ENCODE measurements at places on chromosomes 7 and 10.

- DNase-seq = no peak
These were observed 2.0 kb downstream of the CPA2 start for GRCh38 chr7:130268463-130269317.

DNA sequence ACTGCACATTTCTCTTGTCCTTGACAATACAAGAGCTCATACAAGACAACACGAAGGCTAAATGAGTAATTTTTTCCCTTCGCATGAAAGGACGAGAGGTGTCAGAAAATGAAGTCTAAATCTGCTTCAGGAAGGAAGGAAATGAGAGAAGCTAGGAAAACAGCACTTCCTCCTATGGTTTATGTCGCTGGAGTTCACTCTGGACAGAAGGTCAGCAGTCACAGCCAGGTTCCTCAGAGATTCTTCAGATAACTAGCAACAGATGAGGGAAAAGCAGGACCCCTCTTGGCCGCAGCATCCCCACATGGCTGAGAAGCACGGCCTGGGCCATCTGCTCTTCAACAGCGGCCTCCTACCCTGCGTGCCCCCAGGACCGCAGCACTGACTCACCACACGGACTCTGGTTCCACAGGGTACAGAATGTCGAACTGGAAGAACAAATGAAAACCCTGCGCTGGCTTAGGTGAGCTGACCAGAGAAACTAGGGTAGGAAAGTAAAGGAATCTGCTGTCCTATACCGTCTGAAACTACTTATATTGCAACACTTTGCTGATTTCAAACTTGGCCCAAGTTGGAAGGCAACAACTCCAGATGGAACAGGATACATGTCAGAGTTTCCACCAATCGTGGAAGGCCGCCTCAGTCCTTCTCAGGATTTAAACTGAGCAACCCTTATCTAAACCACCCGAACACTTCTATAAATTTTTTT is 26.3 kb downstream of the DNMBP start:
- no peak for DNase-seq

DNA sequence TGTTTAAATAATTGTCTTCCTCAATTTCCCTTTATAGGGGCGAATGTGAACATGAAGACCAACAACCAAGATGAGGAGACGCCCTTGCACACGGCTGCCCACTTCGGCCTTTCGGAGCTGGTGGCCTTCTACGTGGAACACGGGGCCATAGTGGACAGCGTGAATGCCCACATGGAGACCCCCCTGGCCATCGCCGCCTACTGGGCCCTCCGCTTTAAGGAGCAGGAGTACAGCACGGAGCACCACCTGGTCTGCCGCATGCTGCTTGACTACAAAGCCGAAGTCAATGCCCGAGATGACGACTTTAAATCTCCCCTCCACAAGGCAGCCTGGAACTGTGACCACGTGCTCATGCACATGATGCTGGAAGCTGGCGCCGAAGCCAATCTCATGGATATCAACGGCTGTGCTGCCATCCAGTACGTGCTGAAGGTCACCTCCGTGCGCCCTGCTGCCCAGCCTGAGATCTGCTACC is 42.1 kb downstream of the ASB4 start:
- DNase-seq = no peak

- DNase-seq = no peak
These were observed 3.0 kb upstream of the ABHD11 start for GRCh38 chr7:73741600-73741999.

- DNase-seq = no peak
These were observed 14.0 kb upstream of the ENTPD1 start for GRCh38 chr10:95741807-95742467.

DNA sequence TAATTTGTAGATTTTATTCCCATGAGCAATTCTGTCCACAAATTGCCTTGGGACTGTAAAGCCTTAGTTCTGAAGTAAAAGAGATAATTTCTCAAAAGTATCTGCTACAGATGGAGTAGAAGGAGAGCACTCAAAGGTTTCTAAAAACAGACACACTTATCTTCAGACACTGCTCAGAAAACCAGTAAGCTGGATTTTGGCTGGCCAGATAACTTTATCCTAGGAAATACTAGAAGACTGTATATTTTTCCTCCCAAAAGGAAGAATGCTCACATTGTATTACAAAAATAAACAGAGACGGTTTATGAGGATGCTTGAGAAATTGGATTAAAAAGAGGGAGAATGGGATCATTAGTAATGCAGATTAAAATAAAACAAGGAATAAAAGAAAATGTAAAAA is 178.0 kb upstream of the IGFBP3 start:
- no peak for DNase-seq

- DNase-seq = no peak
These were observed 23.7 kb downstream of the SLC29A3 start for GRCh38 chr10:71342573-71343391.

- no peak for DNase-seq
These were observed at the start of gene MEOX2 for GRCh38 chr7:15686295-15686956. MEOX2 (minus strand) TSS chr7:15686683; CDS start chr7:15686402, 281 bp downstream.

DNA sequence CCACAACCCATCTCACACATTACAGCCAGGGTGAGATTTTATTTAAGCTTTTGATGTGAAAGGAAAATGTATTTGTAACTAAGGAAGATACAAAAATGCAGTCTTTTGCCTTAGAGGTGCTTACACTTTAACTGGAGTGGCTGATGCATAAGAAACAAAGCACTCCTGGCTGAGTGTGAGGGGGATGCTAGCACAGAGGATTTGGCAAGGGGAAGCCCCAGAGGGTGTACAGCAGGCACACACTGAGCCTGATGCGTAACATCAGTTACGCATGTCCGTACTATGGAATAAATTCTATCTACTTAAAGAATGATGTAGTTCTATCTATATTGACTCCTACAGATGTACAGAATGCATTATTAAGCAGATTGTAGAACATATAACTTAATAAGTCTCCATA is 17.8 kb downstream of the GIMAP8 start:
- no peak for DNase-seq

DNA sequence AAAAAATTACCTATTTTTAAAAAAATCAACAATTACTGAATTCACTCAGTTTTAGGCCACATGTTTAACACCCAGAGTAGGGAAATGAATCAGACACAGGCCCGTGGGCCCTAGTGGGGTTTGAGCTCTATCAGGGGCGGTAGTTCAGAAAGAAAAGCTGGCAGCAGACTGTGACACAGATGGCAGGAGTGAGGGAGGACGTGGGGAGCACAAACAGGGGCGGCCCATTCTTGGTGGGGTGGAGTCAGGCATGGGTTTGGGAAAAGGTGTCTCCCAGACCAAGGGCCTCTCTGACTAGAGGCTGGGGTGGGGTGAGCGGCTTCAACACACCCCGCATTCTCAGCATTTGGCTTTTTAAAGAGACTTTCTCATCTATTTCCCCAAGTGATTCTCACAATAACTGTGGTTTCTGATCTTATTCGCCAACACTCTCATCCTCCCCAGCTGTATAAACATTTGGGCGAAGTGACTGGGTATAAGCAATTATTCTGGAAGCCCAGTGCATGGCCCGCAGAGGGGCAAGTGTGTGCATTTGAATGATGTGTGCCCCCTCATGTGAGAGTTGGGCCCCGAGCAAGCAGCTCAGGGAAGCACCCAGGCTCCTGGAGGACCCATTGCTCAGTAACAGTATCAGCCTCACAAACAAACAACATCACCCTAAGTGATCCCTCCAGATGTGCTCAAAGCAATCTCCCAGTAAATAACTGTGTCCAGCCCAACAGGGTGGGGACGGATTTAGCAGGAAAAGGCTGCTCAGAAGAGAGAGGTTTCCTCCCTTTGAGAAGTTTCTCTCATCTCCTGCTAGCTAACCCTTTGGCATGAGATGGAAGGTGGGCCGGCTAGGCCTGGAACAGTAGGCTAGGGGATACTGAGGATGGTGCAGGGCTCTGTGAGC is 437.6 kb upstream of the ZMIZ1 start:
- no peak for DNase-seq

DNA sequence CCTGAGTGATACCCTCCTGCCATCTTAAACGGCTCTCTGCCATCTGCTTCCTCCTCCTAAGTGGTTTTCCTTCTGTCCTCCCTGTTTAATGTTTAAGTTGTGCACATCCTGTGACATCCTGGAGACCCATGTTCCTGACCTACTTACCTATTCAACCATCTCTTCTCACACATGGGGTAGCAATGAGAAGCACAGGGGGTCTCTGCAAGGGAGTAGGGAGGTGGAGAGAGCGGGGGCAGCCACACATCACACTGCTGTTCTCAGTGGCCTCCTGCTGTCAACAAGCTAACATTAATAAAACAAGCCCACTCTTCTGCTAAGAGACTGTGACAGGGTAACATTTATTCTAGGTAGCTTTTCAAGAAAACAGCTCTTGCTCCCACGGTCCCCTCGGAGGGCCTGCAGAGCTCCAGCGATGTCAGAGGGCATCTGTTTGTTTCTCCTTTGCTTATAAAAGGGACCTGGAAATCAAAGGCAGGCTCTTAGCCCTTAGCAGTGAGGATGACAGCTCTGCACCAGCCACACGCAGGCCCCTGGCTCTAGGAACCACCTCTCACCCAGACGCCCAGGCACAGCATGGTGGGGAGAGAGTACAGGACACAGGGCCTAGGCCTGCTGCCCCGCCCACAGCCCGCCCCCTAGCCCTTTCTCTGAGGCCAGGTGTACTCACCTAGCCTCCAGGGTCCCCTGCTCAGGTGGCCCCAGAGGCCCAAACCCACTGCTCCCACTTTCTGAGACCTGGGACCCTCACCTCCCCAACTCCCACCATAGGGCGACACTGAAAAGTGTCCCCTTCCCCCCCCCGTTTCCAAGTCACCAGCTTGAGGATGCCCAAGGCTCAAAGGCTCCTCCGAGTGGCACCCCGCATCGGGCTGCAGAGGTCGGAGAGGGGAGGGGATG is 943 bp upstream of the SLC18A2 start:
- DNase-seq = no peak

DNA sequence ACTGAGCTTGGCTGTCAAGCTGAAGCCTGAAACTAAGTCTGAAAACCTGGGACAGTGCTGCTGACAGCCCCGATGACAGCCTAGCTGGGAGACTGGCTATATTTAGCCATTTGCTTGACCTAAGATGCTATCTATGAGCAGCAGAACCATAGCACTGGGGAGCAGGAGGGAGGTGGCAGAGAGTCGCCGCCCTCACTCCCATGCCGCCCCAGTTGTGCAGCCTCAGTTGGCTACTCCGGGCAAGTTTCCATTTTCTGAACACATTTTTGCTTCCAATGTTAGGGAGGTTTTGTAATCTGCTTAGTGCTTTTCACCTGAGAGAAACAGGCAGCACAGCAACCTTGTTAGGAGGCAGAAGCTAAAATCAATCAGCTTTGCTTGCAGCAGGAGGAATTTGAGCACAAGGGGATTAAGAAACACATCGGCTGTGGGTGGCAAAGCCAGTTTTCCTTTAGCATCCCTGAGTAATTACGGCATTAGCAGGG is 20.4 kb upstream of the C10orf71 start:
- DNase-seq = no peak

GRCh38 chr7:45712872-45713668 is 138.9 kb downstream of the ADCY1 start:
- DNase-seq = no peak

DNA sequence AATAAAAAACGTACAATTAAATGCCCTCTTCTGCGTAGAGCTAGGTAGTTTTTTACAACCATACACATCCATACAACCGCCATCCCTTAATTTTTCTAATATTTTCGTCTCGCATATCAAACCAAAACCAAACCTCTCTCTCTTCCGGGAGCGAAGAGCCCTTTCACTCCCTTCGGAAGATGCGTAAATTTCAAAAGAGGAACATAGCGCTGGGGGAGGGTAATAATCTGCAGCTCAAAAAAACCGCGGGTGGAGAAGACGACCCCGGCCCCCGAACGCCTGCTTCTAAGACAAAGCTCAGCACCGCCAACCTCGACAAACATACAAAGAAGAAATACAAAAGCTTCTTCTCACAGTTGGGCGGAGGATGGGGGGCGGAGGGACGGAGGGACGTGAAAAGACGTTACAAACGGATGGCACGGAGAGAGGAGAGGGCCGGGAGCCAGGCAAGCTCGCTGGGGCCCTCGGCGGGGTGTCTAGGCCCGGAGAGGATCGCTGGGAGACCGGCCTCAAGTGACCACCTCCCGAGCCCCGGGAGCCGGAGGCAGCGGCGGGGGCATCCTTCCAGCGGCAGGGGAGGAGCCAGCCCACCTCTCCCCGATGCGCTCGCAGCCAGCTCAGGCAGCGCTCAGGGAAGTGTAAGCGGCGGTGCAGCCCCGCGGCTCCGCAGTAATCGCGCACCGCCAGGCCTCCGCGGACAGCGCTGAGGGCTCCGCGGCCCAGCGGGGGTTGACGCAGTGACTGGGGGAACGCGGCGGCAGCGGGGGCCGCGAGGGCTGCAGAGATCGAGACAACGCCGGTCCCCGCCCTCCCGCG is 851 bp downstream of the MKRN1 start:
- DNase-seq = no peak

DNA sequence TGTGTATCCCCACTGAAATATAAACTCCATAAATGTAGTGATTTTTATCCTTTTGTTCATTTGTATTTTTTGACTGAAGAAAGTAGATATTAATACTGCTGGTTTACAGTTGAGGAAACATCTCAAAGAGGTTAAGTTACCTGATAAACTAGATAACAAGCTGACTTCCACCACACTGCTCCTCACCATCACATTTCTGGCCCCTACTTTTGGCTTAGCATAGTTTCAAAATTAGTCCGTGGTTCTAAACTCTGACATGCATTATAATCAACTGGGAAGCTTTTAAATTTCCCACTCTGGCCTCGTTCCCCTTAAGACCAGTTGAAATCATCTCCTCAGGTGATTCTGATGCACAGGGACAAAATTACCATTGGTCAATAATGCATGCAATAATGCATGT is 43.5 kb downstream of the ANKIB1 start:
- DNase-seq = no peak

DNA sequence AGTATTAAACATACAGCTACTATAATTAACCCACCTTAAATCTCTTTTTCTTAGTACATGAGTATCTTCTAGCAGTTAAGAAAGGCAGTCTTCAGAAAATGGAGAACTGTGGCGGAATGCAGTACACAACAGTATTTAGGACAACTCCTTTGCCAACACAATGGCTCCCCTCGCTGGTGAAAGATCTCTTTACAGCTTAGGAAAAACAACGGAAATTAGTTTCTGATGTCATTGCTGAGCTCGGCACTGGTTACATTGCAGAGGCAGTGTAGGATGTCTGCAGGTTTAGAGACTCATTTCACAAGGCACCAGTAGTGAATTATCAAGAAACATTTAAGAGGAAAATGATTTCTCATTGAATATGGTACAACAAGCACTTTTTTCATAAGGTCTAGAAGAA is 43.4 kb downstream of the GLRX3 start:
- no peak for DNase-seq

GRCh38 chr10:122494833-122495232 is 33.5 kb downstream of the HTRA1 start:
- no peak for DNase-seq

- DNase-seq = no peak
These were observed 1228.6 kb upstream of the SORCS1 start for GRCh38 chr10:108393089-108393488.

- DNase-seq = no peak
These were observed 118.6 kb downstream of the SH3PXD2A start for GRCh38 chr10:103736763-103737162.
